ENCODE measurements at places on chromosomes 5 and 9.
A peak's percentile ranks its signal among the peaks of the same experiment; 100 is the strongest.

- DNase-seq: no peak
Observed at GRCh38 chr9:105484226-105484625, 36.4 kb downstream of the FSD1L start.

DNA sequence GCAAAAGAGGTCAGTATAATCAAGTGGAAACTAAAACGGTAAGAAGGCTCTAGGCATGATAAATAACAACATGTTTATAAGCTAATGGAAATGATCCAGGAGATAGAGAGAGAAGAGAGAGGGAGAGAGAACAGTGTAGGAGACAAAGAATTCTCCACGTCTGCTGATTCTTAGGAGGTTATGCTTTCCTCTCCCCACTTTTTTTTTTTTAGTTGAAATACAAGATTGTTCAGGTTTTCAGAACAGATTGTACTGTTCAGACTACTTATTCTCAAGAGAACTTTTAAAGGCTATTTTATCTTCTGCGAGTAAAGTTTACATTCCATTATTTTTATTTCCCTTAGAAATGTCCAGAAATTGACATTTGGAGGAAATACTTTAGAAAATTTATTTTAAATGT lies 4.0 kb downstream of the CCDC192 start:
- no peak for DNase-seq

- no peak for DNase-seq
Observed at GRCh38 chr5:95986001-95986400, 24.4 kb upstream of the ELL2 start.

DNA sequence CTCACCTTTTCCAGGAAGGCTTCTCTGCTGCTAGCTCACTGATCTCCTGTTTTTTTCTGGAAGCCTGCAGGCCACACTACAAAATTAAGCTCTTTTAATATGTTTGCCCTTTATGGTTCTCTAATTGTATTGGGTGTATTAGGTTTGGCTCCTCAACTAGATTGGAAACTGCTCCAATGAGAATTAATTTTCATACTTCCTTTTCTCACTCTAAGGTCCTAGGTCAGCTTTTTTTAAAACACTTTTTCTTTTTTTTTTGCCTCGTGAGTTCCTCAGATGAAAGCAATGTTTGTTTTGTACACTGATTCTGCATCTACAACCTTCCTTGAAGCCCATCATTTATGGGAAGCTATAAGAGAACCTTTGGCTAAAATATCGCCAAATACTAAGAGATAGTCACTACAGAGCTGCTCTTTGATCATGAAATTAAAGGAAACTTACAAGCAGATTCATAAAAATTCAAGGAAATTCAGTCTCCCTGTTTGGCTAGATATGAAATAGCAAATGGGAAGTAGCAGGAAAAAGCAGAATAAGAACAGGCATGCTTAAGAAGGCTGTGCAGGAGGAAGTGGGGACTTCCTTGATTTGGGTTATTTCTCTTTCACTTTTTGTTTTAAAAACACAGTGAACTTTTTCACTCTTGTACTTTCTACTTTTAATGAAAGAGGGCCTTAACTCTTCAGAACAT lies 55.2 kb upstream of the FYB1 start:
- no peak for DNase-seq

- no peak for DNase-seq
Observed at GRCh38 chr5:76222318-76222717, 139.1 kb downstream of the SV2C start.

GRCh38 chr9:92439921-92440750 lies 15.9 kb upstream of the OMD start:
- no peak for DNase-seq

DNA sequence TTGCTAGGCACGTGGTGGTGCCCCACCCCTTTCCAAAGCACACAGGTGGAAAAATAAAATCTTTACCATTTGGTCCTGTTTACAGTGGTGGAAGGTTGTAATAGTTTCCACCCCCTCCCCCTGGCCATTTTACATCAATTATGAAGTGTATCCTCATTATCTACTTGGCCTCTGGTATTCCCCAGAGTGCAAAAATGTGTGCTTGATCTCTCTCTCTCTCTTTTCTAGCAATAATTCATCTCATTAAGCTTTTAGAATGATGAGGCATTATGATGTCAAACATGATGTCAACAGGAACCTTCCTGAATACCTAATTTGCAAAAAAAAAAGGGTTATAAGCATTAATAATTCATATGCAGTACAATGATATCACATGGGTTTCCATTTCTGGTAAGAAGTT lies 3.1 kb downstream of the PDE8B start:
- DNase-seq: no peak

- DNase-seq: no peak
Observed at GRCh38 chr5:36885566-36886485, 9.3 kb downstream of the NIPBL start.

- peak; percentile 1 for DNase-seq
Observed at GRCh38 chr9:134061688-134062371, 6.0 kb downstream of the BRD3 start.

GRCh38 chr5:152900332-152900731 lies 495.3 kb upstream of the NMUR2 start:
- DNase-seq: peak; percentile 42

- no peak for DNase-seq
Observed at GRCh38 chr5:83552275-83552674, 80.7 kb downstream of the VCAN start.

DNA sequence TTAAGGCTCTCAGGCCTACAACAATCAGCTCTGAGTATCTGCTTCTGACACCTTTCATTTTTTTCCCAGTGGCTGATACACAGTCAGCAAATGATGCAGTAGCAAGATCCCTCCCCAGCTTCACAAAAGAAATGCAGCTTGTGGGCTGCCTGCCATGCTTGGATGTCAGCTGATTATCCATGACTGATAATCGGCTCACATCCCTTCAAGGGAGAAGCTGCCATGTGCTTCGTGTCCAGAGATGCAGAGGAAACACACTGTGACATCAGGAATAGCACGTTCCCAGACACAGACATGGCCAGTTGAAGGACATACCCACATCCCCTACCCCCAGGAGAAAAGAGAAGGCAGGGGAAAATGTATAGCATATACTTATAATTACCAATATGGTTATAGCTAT lies 27.9 kb downstream of the TMEM215 start:
- no peak for DNase-seq

DNA sequence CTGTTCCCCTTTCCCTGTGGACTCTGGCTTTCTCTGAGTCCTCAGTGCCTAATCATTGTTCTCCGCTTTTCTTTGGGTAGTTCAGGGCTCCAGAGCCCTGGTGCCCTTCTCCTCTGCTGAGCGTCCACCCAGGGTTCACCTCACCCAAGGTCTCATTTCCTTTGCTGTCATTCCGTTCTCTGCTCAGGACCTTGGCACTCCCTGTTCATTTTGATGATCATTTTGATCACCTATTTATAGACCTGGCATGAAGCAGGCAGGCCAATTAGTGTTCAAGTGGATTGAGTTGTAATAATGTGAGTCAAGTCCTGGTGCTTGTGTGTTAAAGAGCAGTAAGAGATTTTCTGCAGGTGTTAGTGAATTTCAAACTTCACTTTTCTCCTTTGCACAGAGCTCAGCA lies 3.6 kb downstream of the TRIO start:
- no peak for DNase-seq

DNA sequence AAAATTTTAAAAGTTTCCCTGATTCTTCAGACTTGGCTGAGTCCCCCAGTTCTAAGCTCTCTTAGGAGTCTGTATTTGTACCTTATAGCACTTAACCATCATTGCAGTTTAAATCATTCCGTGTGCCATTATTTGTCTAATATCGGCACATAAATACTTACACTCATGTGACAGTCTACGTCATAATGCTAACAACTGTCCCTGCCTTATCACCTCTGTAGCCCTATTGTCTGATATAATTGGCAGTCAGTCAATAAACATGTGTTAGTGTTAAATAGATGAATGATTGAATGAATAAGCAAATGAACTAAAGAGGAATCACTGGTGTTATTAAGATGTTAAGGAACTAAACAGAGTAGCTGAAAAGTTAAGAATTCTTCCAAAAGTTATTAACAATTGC lies 287.8 kb downstream of the EBF1 start:
- no peak for DNase-seq

DNA sequence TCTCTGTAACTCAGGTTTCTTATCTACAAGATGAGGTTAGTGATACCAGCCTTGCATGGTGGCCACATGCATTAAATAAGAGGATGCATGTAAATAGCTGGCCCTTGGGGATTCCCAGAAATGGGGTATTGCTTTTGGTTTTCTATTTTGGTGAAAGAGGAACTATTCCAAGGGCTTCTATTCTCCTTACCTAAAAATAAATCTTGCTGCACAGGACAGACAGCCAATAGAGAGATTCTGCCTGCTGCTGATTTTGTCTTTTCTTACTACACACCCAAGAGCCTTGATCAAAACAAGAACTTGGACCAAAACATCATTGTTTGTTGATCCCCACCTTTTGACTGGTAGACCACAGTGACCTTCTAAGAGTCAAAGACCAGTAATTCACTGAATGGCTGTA lies 161.8 kb downstream of the PJA2 start:
- DNase-seq: no peak

GRCh38 chr5:120600639-120601038 lies 136.5 kb downstream of the PRR16 start:
- DNase-seq: no peak

DNA sequence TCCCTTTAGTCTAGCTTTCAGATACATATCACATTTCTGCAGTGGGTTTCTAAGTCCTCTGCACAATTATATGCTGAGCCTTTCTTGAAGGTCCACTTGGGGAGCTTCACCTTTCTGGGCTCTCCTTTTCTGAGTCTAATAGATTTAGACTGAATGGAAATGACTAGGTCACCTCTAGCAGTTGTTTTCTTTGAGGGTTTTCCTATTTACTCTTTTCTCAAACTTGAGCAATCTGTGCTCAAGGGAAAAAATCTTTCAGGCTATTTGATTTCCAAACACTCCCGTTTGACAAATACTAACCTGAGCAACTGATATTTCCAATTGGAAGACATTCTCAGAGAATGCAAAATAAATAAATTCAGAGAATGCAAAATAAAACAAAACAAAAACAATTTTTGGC lies 39.0 kb downstream of the ISOC1 start:
- no peak for DNase-seq

- DNase-seq: no peak
Observed at GRCh38 chr9:130833031-130833990, 1.7 kb upstream of the ABL1 start.

- no peak for DNase-seq
Observed at GRCh38 chr9:127778280-127779135, at the start of gene SH2D3C. Gene SH2D3C, minus strand, starts transcription at chr9:127778666. Its CDS starts 39 bp downstream, at chr9:127778627.

DNA sequence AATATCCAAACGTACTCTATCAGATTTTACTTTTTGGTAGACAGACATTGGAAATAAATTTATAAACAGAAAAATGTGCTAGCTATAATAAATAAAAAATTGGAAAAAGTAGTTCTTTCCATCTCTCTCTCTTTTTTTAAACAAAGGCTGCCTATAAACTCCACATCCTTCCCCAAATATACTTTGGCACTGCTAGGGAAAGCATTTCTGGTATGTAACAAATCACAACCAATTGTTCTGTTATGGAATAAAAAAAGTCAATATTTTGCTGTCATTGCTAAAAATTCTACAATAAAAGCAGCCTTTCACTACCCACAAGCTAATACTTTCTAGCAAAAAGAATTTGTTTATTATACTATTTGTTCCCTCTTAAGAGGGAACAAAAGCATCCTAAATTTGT lies 169.2 kb upstream of the TARS1 start:
- no peak for DNase-seq

DNA sequence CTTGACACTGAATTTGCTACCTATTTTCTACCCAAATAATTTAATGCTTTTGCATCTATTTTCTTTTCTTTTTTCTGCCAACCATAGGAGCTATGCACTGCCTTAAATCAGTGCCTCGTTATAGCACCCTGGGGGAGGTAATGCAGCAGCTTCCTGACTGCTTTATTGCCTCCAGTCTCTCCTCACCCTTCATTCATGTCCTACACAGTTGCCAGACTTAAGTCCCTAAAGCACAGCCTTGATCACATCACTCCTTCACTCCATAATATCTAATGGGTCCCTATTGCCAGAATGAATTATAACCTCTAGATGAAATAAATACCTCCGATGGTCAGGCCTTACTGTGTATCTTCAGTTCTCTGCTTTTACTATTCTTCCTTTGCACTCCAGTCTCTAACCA lies 211.2 kb upstream of the GLRA1 start:
- no peak for DNase-seq

GRCh38 chr5:119597728-119598298 lies 31.5 kb upstream of the FAM170A start:
- no peak for DNase-seq

GRCh38 chr5:143085319-143085917 lies 315.2 kb downstream of the ARHGAP26 start:
- no peak for DNase-seq

GRCh38 chr9:20980832-20981455 lies 50.5 kb downstream of the HACD4 start:
- DNase-seq: no peak
